ENCODE measurements at places on chromosomes 13 and 19.

- no peaks in the 10 kb centered on the region for H3K4me1 ChIP-seq
- H3K27ac ChIP-seq = no peak overlapping the region
- no peak for DNase-seq
- no peak overlapping the region for H3K4me3 ChIP-seq
- no peaks in the 10 kb centered on the region for H3K27me3 ChIP-seq
Measured at GRCh38 chr13:20847296-20847695, 55.2 kb downstream of the XPO4 start.

DNA sequence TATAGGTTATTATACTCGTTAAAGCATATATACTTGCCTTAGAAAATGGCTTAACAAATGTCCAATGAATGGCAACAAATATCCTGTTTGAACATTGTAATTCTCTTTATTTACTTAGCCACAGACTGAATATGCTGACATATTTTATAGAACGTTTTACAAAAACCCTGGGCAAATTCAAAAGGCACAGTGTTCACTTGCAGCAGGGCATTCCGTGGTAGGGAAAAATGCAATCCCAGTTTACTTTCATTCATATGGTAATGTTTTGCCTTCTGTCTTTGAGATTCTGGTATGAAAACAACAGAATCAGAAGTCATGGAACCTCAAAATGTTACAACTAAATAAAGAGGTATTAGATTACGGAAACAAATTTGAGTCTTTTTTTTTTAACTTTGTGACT, 56.2 kb upstream of the MYCBP2 start:
- H3K27ac ChIP-seq = no peak overlapping the region
- H3K4me3 ChIP-seq = no peak overlapping the region
- peaks cover 1% of the 10 kb centered on the region for H3K27me3 ChIP-seq
- no peak for DNase-seq
- H3K4me1 ChIP-seq = peaks cover 5% of the 10 kb centered on the region

DNA sequence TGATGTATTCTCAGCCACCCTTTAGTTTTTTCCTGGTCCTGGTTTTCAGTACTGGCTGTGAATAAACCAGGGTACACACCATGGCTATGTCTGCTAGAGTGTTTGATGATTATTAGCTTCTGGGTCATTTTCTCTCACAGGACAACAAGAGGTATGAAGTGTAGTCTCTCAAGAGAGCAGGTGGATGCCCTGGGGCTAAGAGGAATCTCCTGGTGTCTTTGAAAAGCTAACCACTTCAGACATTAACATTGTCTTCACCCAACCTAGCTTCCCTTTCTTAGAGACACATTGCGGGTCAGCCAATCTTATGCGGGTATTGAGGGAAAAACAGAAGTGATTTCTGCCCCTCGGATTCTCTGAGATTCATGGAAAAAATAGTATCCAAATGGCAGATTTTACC, 1.6 kb downstream of the ZNF730 start:
- H3K27me3 ChIP-seq = peaks cover 24% of the 10 kb centered on the region
- no peak overlapping the region for H3K27ac ChIP-seq
- no peak for DNase-seq
- peaks cover 2% of the 10 kb centered on the region for H3K4me1 ChIP-seq
- no peak overlapping the region for H3K4me3 ChIP-seq

DNA sequence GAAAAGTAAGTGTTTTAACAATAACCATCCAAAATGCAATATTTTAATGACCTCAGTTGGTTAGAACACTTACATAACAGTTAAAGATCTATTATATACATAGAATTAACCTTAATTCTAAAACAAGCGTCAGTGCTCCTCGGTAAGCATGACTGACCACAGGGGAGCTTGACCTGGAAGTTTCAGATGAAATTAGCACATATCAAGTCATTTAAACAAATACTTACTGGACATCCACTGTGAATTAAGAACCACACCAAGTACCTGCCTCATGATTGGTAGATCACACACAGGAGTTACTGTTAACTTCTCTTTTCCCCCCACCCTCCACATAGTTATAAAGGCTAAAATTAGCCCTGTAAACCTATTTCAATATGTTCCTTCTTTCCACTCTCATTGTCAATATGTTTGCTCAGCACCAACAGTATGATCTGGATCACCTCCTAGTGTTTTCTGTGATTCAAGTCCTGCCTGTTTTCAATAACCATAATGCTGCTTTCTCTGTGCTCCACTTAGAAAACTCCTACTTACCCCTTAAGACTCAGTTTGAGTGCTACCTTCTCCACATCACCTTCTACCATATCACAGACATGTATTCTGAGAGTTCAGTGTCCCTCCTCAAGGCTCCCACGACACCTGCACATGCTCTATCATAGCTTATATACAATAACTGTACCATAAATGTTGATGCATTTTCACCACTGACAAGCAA, 209.0 kb downstream of the VWA8 start:
- no peaks in the 10 kb centered on the region for H3K27me3 ChIP-seq
- H3K27ac ChIP-seq = no peak overlapping the region
- H3K4me3 ChIP-seq = no peak overlapping the region
- no peaks in the 10 kb centered on the region for H3K4me1 ChIP-seq

GRCh38 chr19:17489392-17490030, 19.2 kb downstream of the SLC27A1 start:
- H3K4me3 ChIP-seq = no peak overlapping the region
- no peaks in the 10 kb centered on the region for H3K36me3 ChIP-seq
- H3K27me3 ChIP-seq = no peaks in the 10 kb centered on the region

DNA sequence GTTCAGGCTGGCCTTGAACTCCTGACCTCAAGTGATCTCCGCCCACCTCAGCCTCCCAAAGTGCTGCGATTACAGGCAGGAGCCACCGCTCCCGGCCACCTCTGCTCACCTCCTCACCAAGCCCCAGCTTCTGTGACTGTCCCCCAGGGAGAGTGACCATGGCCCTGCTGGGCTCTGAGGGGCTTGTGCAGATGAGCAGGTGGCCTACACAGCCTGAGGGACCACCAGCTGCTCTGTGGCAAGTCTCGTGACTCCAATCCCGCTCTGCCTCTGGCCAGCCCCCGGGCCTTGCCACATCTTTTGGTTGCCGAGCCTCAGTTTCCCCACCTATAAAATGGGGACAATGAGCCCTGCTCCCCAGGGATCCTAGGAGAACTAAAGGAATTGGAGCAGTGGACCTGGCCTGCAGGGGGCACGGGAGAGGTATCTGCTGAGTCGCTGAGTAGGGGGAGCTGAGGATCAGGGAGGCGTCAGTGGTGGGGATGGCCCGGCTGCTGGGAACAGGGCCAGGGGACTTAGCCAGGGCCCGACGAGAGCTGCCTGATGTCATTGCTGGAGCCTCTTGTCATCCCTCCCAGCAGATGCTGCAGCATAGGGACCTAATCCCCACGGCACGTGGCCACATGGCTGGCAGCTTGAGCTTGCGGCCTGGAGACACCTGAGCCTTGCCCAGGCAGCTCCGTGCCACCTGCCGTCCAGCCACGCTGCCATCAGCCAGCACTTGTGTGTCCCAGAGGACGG, 74.7 kb downstream of the GADD45B start:
- H3K27me3 ChIP-seq = no peaks in the 10 kb centered on the region
- H3K36me3 ChIP-seq = peaks cover 1% of the 10 kb centered on the region
- no peak overlapping the region for H3K27ac ChIP-seq
- H3K4me3 ChIP-seq = no peak overlapping the region
- DNase-seq = no peak

GRCh38 chr19:17490411-17490810, 20.1 kb downstream of the SLC27A1 start:
- H3K4me1 ChIP-seq = peaks cover 28% of the 10 kb centered on the region
- H3K27ac ChIP-seq = no peak overlapping the region
- H3K36me3 ChIP-seq = no peaks in the 10 kb centered on the region
- H3K27me3 ChIP-seq = no peaks in the 10 kb centered on the region

GRCh38 chr13:80669112-80669511, 328.2 kb upstream of the SPRY2 start:
- no peaks in the 10 kb centered on the region for H3K4me1 ChIP-seq
- H3K36me3 ChIP-seq = no peaks in the 10 kb centered on the region
- no peaks in the 10 kb centered on the region for H3K27me3 ChIP-seq
- H3K27ac ChIP-seq = no peak overlapping the region

GRCh38 chr13:101452519-101453485, at the start of gene ITGBL1:
ITGBL1 (plus strand) TSS chr13:101452675; CDS start chr13:101452834, 159 bp downstream.
- H3K27me3 ChIP-seq = peaks cover 21% of the 10 kb centered on the region
- H3K4me3 ChIP-seq = no peak within 1 kb of the TSS
- H3K36me3 ChIP-seq = no peaks in the 10 kb centered on the region
- H3K4me1 ChIP-seq = peaks cover 3% of the 10 kb centered on the region
- no peak within 1 kb of the TSS for H3K27ac ChIP-seq
- no peak for DNase-seq

GRCh38 chr19:51660975-51661600, 14.5 kb upstream of the SIGLEC14 start:
- peak; percentile 80 for DNase-seq
- no peak overlapping the region for H3K27ac ChIP-seq
- H3K36me3 ChIP-seq = no peaks in the 10 kb centered on the region
- H3K27me3 ChIP-seq = peaks cover 15% of the 10 kb centered on the region
- H3K4me1 ChIP-seq = peaks cover 5% of the 10 kb centered on the region

DNA sequence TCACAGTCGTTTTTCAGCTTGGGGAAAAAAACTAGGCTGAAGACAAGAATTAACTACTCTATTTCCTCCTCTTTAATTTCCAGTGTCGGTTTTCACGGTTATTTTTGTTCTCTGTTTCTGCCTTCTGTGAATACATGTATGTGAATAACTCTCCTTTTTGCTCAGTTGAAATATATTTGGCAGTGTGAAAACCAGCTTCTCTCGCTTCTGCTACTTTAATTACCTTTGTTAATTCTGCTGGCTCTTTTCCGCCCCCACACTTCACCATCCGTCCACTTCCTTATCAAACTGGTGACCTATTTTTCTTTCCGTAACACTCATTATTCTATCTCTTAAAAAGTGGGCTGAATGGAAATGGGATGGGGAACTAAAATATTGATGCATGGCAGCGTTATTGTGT, 126.4 kb downstream of the POU4F1 start:
- no peak overlapping the region for H3K27ac ChIP-seq
- no peaks in the 10 kb centered on the region for H3K36me3 ChIP-seq

DNA sequence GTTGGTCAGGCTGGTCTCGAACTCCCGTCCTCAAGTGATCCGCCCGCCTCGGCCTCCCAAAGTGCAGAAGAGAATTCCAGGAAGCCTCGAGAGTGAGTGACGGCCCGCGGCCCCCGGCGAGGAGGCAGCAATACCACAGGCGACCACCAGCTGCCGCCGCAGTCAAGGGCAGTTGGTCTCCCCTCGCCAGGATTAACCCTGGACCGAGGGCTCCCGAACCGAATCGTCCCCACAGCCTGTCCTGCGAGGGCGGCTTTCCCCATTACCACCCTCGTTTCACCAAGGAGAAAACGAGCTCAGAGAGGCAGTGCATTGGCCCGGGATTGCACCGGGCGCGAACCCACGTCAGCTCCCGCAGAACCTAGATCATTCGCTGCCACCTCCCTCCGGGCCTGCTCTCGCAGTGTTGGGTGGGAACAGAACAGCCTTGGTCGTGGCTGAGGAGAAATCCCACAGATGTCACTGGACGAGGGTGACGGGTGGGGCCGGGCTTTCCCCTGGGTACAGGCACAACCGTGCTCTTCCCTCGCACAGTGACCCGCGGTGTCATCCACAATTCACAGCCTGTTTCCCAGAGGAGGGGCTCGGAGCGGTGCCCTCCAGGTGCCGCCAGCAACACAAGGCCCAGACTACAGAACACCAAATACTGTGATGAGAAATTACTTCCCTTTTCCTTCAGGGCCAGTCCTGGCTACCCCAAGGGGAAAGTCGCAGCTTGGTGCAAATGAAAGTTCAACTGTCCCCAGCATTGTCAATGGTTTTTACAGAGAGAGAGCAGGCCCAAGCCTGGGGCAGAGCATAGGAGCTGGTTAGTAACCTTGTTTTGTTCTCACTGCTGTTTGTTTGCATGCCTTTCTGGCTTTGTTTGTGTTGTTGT, 24.8 kb downstream of the C2CD4C start:
- no peak overlapping the region for H3K27ac ChIP-seq
- peaks cover 34% of the 10 kb centered on the region for H3K27me3 ChIP-seq
- DNase-seq = peak; percentile 21
- no peak overlapping the region for H3K4me3 ChIP-seq

- no peak overlapping the region for H3K27ac ChIP-seq
- H3K4me3 ChIP-seq = no peak overlapping the region
- peaks cover 6% of the 10 kb centered on the region for H3K4me1 ChIP-seq
- no peak for DNase-seq
- no peaks in the 10 kb centered on the region for H3K36me3 ChIP-seq
- H3K27me3 ChIP-seq = peaks cover 2% of the 10 kb centered on the region
Measured at GRCh38 chr13:94640721-94641120, 39.1 kb downstream of the GPR180 start.

GRCh38 chr13:106535552-106536243, at the start of gene EFNB2:
EFNB2 (minus strand) TSS chr13:106535662; CDS start chr13:106534964, 698 bp downstream.
- peaks cover 16% of the 10 kb centered on the region for H3K4me1 ChIP-seq
- DNase-seq = peak; percentile 89
- peaks cover 29% of the 10 kb centered on the region for H3K27me3 ChIP-seq
- H3K27ac ChIP-seq = peak within 1 kb of the TSS; percentile 73
- H3K4me3 ChIP-seq = peak within 1 kb of the TSS; percentile 84

DNA sequence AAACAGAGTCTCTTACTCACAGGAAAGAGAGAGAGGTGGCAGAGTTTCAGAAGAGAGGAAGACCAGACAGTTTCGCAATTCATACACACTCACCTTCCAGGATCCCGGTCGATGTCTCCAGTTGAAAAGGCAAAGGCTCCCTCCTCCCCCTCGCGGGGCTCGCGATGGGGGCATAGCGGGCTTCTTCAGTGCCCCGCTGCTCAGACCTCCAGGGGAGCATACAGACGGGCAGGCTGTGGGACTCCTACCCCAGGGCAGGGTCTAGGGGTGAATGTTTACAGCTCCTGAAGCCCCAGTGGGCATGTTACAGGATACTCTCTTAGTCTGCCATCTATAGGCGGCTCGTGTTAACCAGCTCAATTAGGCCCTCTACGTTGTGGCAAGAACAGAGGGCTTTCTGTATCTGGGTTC, 139.2 kb downstream of the SLITRK5 start:
- no peaks in the 10 kb centered on the region for H3K27me3 ChIP-seq
- no peak overlapping the region for H3K27ac ChIP-seq
- no peak overlapping the region for H3K4me3 ChIP-seq
- no peaks in the 10 kb centered on the region for H3K4me1 ChIP-seq

DNA sequence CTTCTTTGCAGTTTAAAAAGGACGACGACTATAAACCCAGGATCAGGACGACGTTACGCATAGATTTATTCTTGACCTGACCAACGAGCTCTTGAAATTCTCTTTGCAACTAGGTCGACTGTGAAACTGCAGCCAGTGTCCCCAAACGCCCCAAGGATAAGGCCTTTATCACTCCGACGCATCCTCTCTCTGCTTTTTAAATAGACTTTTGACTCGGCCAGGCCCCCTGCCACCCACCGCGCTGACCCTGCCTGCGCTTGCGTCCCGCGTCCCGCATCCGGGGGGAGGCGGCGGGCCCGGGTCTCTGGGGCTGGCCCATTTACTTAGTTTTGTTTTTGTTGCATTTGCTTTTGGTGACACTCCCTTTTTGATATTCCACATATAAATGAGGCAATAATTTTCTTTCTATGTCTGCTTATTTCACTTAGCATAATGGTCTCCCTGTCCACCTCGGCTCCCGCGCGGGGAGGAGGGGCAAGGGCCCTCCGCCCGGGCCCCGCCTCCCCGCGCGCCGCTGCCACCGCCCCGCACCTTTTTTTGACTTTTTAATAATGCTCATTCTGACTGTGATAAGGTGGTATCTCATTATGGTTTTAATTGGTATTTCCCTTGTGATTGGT, 17.4 kb downstream of the RB1 start:
- peaks cover 23% of the 10 kb centered on the region for H3K36me3 ChIP-seq
- H3K27me3 ChIP-seq = no peaks in the 10 kb centered on the region
- no peak overlapping the region for H3K27ac ChIP-seq
- DNase-seq = no peak
- H3K4me3 ChIP-seq = peak overlapping the region; percentile 64
